Fibroblast of the aortic adventitia (primary cell): ENCODE measurements at places on chromosomes 2 and 18.

- DNase-seq = no peak
These were observed 64.8 kb upstream of the ID2 start for GRCh38 chr2:8617048-8617447.

DNA sequence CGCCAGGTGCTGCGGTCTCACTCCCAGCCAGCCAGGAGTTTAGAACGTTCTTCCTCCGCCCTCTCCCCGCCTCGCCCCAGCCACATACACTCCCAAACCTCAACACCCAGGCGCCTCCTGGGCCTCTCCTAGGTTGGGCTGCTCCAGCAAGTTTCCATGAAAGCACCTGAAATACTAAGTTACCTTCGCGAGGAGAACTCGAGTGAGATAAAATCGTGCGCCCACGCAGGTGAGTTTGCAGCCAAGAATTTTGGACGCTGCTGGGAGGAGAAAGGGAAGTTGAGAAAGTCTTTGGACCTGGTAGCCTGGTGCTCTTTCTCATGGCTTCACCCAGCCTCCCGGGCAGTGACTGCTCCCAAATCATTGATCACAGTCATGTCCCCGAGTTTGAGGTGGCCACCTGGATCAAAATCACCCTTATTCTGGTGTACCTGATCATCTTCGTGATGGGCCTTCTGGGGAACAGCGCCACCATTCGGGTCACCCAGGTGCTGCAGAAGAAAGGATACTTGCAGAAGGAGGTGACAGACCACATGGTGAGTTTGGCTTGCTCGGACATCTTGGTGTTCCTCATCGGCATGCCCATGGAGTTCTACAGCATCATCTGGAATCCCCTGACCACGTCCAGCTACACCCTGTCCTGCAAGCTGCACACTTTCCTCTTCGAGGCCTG is at the start of gene GPR39:
TSS of gene GPR39 (plus strand) at position 83 of the 673 bp plus-strand sequence.
- DNase-seq = no peak

DNA sequence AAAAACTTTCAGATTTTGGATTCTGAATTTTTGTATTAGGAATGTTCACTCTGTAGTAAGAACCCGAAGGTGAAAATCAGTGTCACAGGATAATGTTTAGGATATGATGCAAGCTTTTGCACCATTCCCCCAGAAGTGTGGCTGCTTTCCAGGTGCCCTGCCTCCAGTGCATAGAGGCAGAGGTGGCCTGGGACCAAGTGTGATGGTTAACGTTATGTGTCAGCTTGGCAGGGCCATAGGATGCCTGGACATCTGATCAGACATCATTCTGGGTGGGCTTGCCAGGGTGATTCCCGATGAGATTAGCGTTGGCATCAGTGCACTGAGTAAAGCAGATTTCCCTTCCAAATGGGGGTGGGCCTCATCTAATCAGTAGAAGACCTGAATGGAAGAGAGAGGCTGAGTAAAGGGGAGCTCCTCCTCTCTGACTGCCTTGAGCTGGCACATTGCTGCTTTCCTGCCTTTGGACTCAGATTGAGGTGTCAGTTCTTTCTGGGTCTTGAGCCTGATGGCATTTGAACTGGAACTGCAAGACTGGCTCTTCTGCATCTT is 177.4 kb upstream of the HS6ST1 start:
- peak; percentile 36 for DNase-seq

- no peak for DNase-seq
These were observed 150.7 kb downstream of the GALNT14 start for GRCh38 chr2:30987566-30987965.

GRCh38 chr18:48828691-48829442 is 121.9 kb downstream of the SMAD7 start:
- DNase-seq = no peak

DNA sequence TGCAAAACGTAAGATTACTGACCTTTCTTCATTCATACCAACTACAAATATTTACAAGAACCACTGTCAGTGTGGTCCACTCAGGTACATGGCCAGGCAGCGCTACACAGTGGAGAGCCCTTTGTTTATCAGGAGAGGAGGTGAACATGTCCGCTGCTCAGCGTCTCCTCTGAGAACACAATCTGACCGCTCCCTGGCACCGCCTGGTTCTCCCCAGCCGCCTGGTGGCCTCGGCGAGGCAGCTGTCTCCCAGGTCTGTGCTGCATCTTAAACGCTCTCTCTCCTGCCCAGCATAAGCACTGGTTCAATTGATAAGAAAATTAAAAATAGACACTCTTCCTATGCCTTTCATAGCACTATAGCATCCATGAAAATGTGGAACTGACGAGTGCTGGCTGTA is 146.8 kb upstream of the PXDN start:
- DNase-seq = no peak

GRCh38 chr2:218811382-218811781 is 20.2 kb downstream of the PRKAG3 start:
- no peak for DNase-seq

DNA sequence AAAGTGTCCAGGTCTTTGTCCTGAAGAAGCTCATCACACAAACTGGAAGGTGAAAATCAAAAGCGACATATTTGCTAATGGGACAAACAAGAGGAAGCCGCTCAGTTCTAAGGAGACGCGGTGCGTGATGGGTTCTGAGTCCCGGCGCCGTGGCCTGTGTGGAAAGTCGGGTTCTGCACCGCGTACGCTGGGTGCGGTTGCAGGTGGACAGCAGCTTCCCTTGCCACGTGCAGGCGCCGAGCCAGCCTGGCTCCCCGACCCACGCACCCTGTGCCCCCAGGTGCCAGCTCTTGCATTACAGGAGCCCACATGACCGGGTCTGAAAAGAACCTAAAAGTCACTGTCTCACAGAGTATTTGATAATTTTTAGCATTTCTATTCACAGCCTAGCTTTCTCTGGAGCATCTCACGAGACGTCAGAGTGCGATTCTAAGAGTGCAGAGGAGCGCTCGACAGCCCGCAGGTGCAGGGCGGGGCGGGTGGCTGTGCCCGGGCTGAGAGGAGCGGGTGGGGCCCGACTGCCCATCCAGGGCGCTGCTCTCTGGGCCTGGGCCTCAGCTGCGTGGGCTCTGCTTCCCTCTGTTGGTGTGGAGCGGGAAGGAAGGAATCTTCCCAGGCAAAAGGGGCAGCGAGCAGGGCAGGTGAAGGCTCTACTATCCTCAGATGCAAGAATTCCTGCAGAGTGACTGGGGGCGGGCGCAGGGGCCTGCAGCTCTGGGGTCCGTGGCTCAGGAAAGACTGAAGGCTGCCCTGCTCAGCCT is 39.4 kb downstream of the MYT1L start:
- no peak for DNase-seq

DNA sequence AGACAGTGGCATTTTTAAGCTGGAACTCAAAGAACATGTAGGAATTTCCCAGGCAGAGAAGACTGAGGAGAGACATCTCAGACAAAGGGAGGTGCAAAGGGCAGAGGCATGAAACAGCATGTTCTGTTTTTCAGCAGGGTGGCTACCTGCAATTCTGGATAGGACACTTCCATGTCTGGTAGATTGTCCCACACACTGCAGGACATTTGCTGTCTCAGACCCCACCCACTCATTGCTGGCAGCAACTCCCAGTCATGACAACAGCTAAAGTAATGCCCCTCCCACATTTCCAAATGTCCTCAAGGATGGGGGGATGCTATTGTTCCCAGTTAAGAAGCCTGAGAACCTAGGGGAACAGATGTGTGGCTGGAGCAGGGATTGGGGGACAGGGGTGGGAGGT is 40.8 kb downstream of the ANKRD44 start:
- DNase-seq = no peak

GRCh38 chr2:170509452-170510193 is 205.5 kb upstream of the SP5 start:
- DNase-seq = no peak

DNA sequence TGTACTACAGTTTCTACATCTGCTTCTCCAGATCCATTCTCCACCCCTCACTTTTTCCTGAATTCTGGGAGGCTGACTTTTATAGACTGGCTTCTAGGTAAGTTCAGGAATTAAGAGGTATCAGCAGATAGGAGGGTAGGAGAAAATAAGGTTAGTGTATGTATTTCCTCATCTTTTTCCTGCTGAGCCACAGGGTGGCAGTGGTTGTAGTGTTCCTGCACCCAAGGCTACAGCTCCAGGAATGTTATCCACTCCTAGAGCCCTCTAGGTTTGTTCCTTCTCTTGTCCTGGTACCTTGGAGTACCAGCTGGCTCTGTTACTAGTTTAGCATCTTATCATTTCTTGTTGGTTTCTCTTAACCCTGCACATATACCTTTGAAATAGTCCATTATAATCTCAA is 40.7 kb upstream of the C2orf66 start:
- DNase-seq = peak; percentile 57

GRCh38 chr18:32478317-32478716 is 7.6 kb upstream of the GAREM1 start:
- no peak for DNase-seq

GRCh38 chr2:64260093-64260803 is 116.0 kb upstream of the PELI1 start:
- no peak for DNase-seq

- no peak for DNase-seq
These were observed 283.5 kb downstream of the PID1 start for GRCh38 chr2:228987441-228988155.

DNA sequence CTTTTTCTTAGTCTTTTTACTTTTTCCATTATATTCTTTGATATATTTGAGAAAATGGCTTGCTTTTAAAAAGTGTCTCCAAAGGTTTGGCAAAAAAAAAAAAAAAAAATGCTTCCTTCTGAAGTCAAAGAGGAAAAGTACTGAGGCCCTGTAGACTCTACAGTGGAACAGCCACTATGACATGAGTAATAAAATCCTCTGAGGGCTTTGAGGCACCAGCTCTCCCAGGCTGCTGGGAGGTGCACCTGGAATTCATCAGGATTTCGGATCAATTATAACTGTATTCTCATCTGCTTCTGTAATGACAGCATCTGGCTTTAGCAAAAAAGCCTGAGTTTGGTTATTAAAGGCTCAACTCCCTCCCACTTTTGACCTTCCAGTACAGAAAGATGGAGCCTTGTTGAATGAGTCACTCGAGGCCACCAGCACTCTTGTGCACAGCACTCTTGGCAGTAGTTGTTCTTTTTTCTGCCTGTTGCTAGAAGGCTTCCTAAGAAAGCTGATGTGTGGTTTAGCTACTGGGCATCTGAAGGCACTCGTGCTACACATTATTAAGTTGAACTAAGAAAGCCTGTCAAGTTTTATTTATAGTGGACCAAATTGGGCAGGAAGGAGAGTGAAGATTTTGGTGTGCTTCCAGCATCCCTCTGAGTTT is 131.3 kb downstream of the PRPF40A start:
- DNase-seq = peak; percentile 95

GRCh38 chr2:72915907-72916742 is 1.2 kb upstream of the EMX1 start:
- no peak for DNase-seq

DNA sequence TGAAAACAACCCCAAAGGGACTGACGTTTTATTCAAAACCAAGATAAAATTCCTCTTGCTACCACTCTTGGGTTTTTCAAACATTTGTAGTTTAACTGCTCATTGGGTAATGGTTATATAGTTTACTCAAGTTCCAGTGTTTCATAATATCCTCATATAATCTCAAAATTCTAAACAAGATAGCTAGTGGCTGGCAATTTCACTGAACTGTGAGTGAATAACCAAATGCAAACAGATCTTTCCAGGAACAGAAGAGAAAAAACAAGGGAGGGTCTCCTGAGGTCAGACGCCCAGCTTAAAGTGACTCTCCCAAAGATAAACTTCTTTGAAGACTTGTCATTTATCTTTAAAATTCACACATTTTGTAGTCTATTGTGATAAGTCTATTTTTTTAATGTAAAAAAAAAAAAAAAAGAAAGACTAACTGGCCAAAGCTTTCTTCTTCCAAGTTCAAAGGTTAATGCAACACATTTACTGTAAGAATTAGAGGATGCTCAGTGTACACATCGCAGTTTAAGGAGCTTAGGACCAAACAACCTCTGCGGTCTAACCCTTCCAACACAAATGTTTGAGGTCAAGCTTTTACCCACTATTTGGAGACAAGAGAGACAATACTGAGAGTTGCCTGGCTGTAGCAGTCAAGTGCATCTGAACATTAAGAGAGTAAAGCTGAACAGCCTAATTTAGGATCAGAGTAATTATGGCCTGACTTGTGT is 26.6 kb downstream of the LPIN2 start:
- DNase-seq = peak; percentile 57

GRCh38 chr2:220556658-220557057 is 929.2 kb downstream of the SLC4A3 start:
- DNase-seq = peak; percentile 40

- DNase-seq = no peak
These were observed 34.8 kb upstream of the MMADHC start for GRCh38 chr2:149622343-149622742.

DNA sequence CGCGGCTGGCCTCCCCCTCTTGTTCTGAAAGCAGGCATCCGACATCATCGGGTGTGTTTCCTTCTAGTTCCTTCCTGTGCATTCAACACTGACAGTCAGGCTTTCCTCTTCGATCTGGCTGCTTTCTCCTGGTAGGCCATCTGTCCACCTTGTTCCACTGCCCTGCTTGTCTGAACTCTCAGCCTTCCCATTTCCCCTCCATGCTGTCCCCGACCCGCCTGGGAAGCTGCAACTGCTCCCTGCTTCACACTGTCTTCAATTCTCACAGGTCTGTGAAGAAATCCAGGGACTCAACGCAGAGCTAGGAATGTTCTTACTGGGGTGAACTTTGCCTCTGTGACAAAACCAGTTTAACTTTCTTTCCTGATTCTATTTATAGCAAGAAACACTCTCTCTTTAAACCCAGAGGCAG is 43.0 kb downstream of the KIF3C start:
- DNase-seq = no peak

- peak; percentile 4 for DNase-seq
These were observed 342.6 kb downstream of the CELF4 start for GRCh38 chr18:37222999-37223378.

DNA sequence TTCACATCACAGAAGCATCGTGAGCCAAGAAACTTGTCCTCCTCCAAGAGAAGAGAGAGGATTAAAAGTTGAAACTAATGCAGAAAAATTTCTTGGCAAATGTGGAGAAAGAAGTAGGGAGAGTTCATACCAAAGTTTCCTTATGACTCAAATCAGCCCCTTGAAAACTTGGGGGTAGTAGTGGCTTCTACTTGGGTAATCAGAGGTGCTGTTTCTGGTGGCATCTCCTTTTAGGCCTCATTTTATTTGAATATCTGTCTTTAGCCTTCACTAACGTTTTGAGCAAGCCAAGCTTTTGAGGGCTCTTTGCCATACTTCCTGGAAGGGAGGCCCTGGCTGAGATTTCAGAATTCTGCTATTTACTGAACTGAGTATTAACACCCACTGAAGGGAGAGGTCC is 515.3 kb upstream of the MEX3C start:
- DNase-seq = no peak

- no peak for DNase-seq
These were observed 384.2 kb upstream of the SALL3 start for GRCh38 chr18:78595453-78595852.

- DNase-seq = peak; percentile 73
These were observed 140.7 kb downstream of the TTC27 start for GRCh38 chr2:32768387-32769174.

- peak; percentile 62 for DNase-seq
These were observed 576.0 kb downstream of the ARHGAP15 start for GRCh38 chr2:143705108-143705707.

DNA sequence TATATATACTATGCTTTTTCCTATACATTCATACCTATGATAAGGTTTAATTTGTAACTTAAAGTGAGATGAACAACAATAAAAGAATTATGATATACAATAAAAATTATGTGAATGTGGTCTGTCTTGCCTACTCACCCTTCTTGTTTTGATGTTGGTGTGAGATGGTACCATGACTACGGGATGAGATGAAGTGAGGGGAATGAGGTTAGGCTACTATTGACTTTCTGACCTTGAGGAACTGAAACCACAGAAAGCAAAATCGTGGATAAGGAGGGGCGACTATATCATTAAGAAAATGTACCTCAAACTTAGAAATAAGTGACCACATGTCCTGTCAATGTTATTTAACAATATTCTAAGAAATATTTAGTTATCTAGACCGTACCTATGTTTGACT is 103.9 kb upstream of the PPP1CB start:
- DNase-seq = no peak
